ENCODE measurements at places on chromosomes 6 and 20.
A peak's percentile ranks its signal among the peaks of the same experiment; 100 is the strongest.

- peak; percentile 30 for DNase-seq
Measured at GRCh38 chr20:32635764-32636163, 38.0 kb downstream of the C20orf203 start.

DNA sequence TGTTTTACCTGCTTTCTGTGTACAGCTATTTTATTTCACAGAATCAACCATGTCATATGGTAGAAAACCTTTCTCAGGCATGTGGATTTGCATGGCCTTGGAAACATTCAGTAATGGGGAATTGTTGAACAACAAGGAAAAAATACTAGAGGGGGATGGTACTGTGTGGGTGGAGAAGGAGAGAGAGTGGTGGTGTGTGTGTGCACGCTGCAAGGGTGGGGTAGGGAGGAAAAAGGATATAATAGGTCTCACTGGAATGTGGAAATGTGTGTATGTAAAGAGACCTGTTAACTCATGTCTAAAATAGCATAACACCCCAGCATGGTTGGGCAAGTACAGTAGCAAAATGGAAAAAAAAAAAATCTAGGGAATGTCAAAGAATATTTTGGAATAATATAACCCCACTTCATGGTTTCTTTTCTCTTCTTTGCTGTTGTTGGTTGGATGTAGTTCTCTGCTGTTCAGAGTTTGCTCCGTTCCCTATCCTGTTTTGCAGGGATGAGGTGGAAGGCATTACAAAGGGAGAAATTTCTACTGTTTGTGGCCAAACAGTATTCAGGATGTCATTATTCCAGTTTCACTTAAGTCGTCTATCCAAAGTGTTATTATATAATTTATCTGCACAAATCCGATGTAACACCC lies 93.9 kb upstream of the CITED2 start:
- DNase-seq, result no peak

- DNase-seq, result no peak
Measured at GRCh38 chr20:48031122-48031521, 245.8 kb upstream of the SULF2 start.

GRCh38 chr6:124819346-124819745 lies 142.9 kb upstream of the RNF217 start:
- no peak for DNase-seq

- DNase-seq, result no peak
Measured at GRCh38 chr6:89794324-89794723, 25.3 kb downstream of the MDN1 start.

DNA sequence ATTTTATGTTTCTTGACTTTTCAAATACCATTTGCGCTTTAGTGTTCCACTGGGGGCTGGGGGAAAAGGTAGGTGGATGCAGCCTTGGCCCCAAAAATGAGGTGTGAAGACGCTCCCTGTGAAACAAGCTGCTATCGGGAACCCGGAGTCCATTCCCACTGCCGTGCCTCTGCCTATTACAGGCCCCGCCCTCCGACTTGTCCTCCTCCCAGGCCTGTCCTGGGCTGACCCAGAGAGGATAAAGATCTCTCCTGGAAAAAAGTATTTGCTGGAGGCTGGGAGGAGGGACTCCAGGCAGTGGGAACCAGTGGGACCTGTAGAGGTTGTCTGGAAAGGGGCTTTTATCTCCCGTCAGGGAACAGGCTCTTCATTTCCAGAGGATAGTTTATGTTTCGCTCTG lies 215.0 kb downstream of the SLC24A3 start:
- no peak for DNase-seq

GRCh38 chr6:247351-247750 lies 44.9 kb upstream of the DUSP22 start:
- no peak for DNase-seq

GRCh38 chr20:20505554-20505953 lies 137.7 kb downstream of the INSM1 start:
- DNase-seq, result no peak

DNA sequence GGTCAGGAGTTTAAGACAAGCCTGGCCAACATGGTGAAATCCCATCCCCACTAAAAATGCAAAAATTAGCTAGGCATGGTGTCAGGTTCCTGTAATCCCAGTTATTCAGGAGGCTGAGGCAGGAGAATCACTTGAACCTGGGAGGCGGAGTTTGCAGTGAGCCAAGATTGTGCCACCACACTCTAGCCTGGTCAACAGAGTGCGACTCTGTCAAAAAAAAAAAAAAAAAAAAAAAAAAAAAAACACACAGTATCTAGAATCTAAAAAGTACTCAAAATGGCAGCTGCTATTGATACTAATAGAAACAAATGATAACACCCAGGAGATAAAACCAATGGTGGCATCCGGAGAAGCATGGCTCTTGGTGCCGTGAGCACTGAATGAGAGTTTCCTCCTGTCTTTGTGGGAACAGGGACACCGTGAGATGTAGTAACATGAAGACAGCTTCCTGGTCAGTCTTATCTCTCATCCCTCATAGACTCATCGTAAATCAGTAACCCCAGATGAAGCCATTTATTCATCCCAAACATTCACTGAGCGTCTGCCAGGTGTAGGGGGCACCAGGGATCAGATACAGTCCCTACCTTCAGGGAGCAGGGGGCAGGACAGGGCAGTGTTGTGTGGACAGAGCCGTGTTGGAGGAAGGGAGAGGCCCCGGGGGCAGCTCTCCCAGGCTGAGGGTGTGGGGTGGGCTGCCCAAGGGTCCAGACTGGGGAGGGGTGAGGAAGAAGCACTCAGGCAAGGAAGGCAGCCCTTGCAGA lies 66.1 kb downstream of the SYNJ2 start:
- no peak for DNase-seq

GRCh38 chr20:46826343-46826984 lies 68.2 kb upstream of the EYA2 start:
- DNase-seq, result no peak

DNA sequence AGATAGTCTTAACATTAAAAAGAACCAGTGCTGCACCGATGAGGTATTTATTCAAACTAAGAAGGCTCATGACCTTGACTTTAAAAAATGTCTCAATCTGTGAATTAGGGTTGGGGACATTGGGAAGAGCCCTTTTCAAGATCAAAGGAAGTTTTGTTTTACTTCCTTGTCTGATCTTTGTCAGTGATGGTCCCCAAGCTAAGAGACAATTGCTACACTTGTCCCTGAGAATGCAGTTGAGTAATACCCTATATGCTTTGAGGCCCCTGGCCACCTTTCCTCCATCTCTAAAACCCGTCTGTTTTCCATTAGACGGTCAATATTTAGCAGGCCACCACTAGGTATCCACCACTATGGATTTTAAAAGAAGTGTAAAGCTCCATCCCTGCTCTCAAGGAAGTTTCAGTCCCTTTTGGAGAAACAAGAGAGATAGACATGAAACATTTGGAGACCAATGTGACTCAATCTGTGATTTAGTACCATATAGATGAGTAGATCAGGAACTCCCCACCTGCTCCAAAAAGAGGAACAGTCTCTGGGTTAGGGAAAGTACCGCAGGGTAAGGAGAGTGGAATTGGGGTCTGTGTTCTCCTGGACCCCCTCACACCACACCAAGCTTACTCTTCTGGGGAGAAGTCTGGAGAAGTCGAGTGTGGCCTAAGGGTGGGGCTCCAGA lies 99.1 kb upstream of the ISM1 start:
- no peak for DNase-seq

DNA sequence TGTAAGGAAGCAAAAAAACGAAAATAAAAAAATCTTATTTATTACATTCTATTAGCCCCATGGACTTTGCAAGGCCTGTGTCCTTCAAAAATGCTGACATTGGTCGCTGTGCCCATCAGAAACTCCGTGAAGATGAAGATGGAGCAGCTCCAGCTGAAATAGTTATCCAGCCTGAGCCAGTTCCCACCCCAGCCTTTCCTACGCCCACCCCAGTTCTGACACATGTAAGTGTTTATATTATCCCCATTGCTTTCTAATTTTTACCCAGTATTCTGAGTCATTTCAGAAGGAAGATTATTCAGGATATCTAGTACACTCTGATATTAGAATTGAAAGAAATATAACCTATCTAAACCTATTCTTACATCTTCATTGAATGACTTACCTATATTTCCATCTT lies 217.7 kb downstream of the ARHGAP18 start:
- no peak for DNase-seq
